ENCODE measurements at places on chromosomes 4 and X.

- peak; percentile 0 for DNase-seq
Measured at GRCh38 chrX:95318882-95319281, 1365.8 kb upstream of the DIAPH2 start.

DNA sequence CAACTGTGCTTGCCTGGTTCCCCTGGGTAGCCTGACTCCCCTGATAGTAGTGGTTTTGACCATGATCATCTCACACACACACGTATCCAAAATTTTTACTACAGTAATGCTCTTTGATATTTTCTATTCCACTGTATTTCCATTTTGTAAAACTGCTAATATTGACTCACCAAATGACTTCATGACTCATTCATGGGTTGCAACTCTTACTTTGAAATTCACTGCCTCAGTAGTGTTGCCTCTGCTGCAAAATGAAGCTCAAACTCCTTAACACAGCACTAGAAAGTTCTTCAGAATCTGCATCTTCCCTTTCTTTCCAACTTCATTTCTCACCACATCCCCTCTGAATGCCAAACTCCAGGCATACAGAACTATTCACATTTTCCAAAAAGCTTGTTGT lies 20.3 kb downstream of the QRFPR start:
- no peak for DNase-seq

GRCh38 chr4:136342666-136343065 lies 1189.6 kb downstream of the PCDH18 start:
- DNase-seq = no peak

DNA sequence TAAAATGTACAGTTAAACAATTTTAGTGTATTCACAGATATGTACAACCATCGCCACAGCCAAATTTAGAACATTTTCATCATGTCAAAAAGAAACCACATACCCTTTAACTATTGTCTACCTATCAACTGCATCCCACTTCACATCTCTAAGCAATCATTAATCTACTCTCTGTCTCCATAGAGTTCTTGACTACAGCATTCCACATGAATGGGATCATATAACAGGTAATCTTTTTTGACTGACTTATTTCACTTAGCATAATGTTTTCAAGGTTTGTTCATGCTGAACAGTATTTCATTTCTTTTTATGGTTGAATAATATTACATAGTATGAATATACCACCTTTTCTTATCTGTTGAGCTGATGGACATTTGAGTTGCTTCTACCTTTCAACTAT lies 281.4 kb upstream of the EDA2R start:
- no peak for DNase-seq

GRCh38 chr4:41144812-41145211 lies 69.5 kb downstream of the APBB2 start:
- no peak for DNase-seq

GRCh38 chr4:89562746-89563145 lies 255.1 kb upstream of the GPRIN3 start:
- DNase-seq = no peak

- no peak for DNase-seq
Measured at GRCh38 chr4:114487101-114487500, 111.5 kb upstream of the UGT8 start.

DNA sequence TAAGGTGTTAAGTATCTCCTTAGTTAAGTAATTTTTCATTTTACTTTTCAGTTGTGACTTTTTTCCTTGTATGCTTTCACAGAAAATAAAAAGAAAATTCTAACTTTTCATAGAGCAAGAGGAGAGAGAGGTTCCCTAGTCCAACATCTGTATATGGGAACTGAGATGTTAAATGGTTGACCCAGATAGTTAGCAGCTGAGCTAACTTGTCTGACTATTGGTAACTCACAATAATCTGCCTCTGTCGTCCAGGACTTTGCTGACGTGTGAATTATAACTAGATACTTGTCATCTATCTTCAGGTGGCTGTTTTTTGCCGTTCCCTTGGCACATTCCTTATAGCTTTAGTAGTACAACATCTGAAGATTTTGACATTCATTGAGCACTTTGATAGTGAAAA lies 29.9 kb downstream of the TBC1D19 start:
- DNase-seq = no peak

- DNase-seq = no peak
Measured at GRCh38 chrX:29834764-29835163, 380.6 kb upstream of the MAGEB2 start.

GRCh38 chr4:3655485-3655884 lies 110.7 kb upstream of the ADRA2C start:
- no peak for DNase-seq

DNA sequence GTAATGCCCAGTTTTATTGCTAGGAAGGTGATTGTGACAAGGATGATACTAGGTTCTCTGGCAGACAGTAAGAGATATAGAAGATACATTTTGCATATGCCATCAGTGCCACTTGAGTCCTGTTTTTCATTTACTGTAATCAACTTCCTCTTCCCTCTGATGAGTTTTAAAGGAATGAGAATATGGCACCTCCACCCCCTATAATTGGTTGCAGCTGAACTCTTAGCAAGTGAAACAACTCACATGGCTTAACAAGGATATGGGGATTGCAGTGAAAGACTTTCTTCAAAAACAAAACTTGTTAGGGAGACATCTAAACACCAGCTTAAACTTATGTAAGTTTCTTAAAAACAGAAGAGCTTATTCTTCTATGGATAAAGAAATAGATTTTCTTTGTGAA lies 90.0 kb downstream of the AREG start:
- no peak for DNase-seq

DNA sequence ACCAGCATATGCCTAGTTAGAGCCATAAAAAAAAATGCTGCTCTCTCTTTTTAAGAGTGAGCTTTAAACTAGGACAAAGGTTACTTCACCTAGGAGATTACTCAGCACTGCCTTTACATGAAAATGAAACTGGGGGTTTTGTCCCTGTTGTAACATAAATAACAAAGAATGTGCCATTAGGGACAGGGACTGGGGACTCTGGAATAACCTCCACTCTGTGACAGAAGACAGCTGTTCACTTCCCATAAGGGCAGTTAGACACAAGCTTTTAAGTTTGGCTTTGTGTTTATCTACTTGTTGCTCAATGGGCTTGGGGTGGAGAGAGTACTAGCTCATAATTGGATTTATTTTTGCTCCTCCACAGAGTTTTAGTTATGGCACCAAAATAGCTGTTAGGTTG lies 11.9 kb downstream of the ENPEP start:
- no peak for DNase-seq

DNA sequence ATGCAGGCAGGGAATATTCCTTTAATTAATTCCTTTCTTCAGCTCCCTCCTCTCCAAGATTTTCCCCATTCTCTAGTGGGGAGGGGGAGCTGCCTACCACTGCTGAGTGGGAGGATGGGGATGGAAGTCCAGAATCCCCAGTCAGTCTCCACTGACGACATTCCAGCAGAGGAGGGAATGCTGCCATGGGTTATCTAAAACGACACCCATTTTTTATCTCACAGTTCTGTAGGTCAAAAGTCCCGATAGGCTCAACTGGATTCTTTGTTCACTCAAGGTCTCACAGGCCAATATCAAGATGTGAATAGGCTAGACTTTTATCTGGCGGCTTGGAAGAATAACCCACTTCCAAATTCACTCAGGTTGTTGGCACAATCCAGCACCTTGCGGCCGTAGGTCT lies 64.4 kb downstream of the SH3KBP1 start:
- no peak for DNase-seq

- no peak for DNase-seq
Measured at GRCh38 chr4:8028884-8029568, 89.4 kb upstream of the AFAP1 start.

- DNase-seq = peak; percentile 56
Measured at GRCh38 chrX:49155243-49155899, 7.2 kb upstream of the MAGIX start.

DNA sequence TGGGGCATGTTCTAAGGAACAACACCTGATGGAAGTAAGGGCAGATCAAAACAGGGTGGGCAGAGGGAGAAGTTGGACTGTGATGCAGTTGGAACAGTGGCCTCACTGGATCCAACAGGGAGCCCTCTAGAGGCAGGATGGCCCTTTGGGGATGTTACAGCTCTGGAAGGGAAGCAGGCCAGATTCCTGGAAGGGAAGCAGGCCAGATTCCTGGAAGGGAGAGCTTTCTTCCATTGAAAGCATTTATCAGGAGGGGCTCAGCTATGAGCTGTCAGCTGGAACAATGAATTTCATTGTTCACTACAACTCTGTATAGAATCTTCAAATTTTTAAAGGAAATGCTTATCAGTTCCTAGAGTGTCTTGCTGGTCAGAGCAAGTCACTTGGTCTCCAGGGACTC lies 17.7 kb downstream of the IL15 start:
- no peak for DNase-seq

DNA sequence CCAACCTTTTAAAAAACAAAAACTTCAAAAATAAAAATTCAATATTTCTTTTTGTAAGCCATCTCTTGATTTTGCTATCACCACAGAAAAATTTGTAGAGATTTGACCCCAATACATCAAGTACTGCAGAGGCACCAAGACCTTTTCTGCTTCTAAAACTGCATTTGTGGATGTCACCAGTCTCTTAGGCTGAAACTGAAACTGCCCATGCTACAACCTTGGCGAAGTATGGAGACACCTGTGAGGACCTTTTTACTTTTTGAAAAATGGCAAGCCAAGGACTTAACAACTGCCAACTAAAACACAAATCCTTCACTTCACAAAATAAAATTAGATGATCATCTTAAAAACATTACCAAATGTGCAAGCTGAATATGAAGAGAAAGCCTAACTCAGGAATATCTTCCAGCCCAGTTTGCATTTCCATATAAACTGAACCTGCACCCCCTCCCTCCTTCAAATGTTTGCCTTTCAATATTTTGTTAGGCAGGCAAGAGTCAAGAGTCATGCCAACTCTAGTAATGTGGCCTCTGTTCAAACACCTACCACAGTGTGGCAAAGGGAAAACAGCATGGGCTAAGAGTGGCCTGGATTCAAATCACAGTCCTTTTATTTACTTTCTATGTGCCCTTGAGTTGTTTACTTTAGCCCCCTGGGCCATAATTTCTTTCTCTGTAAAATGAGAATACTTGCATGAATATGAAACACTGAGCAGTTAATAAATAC lies 389.4 kb downstream of the OPHN1 start:
- DNase-seq = no peak

- no peak for DNase-seq
Measured at GRCh38 chr4:6728320-6729029, 12.5 kb downstream of the BLOC1S4 start.

GRCh38 chrX:13581554-13581953 lies 12.2 kb downstream of the EGFL6 start:
- DNase-seq = no peak

- no peak for DNase-seq
Measured at GRCh38 chr4:102761296-102761701, 531 bp upstream of the MANBA start.

- no peak for DNase-seq
Measured at GRCh38 chrX:12241026-12241425, 102.8 kb downstream of the FRMPD4 start.

GRCh38 chr4:185524888-185525863 lies 10.1 kb downstream of the PDLIM3 start:
- no peak for DNase-seq

GRCh38 chrX:15471028-15471427 lies 22.1 kb downstream of the PIR start:
- peak; percentile 4 for DNase-seq

DNA sequence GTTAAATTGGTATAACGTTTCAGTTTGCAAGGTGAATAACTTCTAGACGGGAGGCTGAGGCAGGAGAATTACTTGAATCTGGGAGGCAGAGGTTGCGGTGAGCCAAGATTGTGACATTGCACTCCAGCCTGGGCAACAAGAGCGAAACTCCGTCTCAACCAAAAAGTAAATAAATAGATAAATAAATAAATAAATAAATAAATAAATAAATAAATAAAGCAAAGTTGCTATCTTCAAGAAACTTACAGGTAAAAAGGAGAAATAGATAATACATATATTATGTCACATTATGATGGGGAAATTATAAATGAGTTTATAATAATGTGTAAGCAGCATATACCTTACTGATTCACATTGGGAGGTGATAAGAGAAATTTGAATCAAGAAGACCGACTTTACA lies 1966.0 kb downstream of the PCDH7 start:
- no peak for DNase-seq

- DNase-seq = no peak
Measured at GRCh38 chr4:1842339-1842895, 13.5 kb downstream of the LETM1 start.

GRCh38 chr4:893276-893994 lies 38.7 kb downstream of the GAK start:
- no peak for DNase-seq

GRCh38 chrX:124028182-124028581 lies 66.7 kb downstream of the STAG2 start:
- no peak for DNase-seq
